Fibroblast of skin of right quadriceps (primary cell): ENCODE measurements at places on chromosomes 3 and 15.

DNA sequence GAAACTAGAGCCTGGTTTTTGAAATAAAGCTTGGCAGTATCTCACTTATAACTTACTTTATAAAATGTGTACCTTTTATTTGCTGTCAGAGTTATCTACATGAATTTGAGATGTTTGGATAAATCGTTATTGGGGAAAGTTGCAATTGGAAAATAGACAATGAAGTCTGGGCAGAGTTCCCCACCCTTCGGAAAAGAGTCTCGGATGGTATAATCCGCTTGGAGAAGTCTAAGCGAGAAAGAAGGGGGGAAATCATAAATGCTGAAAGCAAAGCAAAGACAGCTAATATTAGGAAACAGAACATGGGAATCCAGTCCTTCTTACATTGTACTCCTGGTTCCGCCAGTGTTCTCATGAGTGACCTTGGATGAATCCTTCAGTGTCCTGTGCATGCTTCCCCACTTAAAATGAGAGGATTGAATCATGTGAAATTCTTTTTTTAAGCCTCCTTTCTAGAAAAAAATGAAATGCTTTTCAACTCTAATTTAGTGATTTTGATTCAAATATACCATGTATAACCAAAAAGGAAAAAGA, 162.4 kb downstream of the ATG7 start:
- DNase-seq, result no peak

DNA sequence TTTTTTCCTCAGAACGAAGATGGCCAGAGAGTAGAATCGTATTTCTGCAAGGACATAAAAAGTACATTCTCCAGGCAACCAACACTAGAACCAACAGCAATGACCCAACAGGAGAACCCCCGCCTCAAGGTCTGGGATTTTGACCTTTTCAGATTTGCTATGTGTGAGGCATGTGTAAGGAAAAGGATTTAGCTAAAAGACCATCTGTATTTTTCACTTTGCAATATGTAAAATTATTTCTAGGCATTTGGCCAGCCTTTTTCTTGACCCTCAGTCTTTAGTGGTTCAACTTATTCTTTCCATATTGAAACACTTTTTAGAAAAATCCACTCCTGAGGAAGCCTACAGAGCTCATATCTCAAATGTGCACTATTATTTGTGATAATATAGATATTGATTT, 219.2 kb upstream of the GOLGA6L4 start:
- DNase-seq, result no peak

- no peak for DNase-seq
These were observed 11.8 kb upstream of the CSTA start for GRCh38 chr3:122313281-122313680.

GRCh38 chr15:42921342-42921731, 759 bp upstream of the TTBK2 start:
- peak; percentile 4 for DNase-seq

GRCh38 chr3:18122264-18122663, 302.9 kb downstream of the SATB1 start:
- DNase-seq, result no peak

- DNase-seq, result no peak
These were observed 723.5 kb upstream of the SGO1 start for GRCh38 chr3:20909511-20909910.

GRCh38 chr15:31352911-31353811, 26.5 kb downstream of the KLF13 start:
- peak; percentile 92 for DNase-seq

GRCh38 chr3:142931222-142931621, 32.3 kb downstream of the PAQR9 start:
- no peak for DNase-seq

DNA sequence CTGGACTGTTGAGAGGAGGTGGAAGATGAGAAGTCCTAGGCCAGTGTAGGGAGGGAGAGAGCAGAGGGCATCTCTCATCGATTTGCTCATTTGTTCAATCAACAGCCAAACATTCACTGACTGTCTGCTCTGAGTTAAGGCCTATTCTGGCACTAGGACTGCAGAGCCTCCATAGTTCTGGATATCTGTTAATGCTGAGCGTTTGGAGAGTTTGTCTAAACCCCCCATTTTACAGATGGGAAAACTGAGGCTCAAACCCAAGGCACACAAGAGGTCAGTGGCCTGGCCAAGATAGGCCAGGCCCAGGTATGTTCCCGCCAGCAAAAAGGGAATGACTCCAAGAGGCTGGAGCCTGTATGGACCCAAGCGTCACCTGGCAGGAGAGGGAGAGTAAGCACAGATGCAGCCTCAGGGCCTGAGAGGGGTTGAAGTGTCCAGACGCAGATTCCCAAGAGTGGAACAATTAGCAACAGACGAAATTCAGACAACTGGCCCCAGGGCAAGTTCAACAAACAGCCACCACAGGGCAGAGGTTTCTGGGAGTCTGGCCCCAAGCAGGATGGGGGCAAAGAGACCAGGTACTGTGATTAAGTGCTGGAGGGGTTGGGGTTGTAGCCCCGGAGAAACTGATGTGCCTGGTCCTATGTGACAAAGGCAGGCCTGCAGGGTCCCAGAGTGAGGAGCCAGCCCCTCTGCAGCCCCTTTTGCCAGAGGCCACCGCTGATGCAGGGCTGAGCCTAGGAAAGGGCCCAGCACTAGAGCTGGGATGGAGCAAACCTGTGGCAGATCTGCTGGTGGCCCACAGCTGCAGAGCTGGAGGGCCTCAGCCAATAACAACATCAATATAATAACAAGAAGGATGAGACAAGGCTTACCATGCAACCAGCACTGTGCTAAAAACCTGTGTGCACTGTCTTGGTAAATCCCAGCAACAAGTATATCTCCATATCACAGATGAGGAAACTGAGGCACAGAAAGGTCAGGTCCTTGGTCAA, 245.1 kb upstream of the TLE3 start:
- DNase-seq, result no peak

DNA sequence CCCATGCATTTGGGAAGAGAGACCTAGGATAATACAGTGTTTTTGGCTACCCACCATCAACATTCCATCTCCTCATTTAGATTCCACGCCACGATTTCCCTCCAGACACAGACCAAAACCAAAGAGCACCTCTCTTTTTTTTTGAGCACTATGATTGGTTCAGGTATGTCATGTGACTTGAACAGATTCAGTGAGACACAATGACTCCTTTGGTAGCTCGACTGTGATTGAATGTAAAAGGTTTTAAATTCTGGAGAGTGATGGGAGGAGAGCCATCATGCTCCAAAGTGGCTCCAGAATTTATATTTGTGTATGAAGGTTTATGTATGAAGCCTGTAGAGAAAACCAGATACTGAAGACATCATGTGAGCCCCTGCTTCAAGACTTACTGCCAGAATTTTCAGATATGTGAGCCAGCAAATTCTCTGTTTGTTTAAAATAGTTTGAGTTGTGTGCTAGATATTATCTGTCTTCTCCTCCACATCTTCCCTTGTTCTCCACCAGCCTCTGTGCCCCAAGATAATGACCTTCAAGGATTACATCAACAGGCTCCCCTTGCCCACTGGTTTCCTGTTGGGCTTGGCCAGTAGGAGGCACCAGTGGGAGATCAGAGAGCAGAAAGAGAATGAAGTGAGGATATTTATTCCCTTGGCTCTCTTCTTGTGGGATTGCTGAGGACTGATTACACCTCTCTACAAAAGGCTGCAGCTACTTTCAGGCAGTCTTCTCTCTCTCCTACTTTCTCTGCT, 12.5 kb downstream of the MYD88 start:
- no peak for DNase-seq

- peak; percentile 89 for DNase-seq
These were observed 107.2 kb downstream of the FRMD5 start for GRCh38 chr15:44087578-44088465.

DNA sequence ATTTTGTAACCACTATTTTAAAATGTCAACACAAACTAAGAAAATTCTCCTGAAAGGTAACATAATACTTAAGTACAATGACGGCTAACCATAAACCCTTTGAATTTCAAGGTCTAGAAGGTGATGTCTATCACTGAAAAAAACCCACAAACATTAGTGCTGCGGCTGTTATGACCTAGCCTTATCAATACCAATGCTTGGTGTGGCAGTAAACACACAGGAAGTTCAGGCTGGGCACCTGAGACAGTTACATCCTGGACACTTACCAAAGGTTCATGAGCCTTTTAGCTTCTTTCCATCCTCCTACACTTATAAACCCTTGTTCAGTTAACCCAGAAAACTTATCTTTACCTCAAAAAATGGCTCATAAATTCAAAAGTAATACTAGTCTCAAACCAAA, 5.8 kb downstream of the HSPBAP1 start:
- no peak for DNase-seq

GRCh38 chr15:101178931-101179330, 72.9 kb downstream of the CHSY1 start:
- no peak for DNase-seq

GRCh38 chr3:152430223-152431002, 161.7 kb downstream of the MBNL1 start:
- DNase-seq, result peak; percentile 60

DNA sequence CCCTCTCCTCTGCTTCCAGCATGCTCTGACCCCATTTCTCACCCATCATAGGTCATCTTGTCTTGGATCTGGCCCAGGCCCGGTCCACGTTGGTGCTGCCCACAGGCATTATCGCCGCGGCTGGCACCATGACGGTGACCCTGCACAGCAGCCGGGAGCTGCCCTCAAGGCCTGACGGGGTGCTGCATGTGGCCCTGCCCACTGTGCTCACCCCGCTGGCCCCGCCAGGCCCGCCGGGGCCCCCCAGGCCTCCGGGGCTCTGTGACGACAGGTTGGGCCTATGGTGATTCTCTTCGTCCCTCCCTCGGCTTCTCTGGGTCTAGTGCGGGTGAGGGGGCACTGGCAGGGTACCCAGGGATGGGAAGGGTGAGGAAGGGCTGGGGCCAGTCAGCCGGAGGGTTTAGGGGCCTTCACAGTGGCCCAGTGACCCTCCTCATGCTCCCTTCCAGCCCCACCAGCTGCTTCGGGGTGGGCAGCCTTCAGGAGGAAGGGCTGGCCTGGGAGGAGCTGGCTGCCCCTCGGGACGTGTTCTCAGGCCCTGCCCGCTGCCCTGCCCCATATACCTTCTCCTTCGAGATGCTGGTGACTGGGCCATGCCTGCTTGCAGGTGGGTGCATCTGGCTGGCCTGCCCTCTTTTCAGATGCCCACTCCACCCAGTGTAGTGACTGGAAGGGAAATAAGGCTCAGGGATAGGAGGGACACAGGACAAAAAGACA, 3.9 kb downstream of the VWA5B2 start:
- DNase-seq, result no peak

DNA sequence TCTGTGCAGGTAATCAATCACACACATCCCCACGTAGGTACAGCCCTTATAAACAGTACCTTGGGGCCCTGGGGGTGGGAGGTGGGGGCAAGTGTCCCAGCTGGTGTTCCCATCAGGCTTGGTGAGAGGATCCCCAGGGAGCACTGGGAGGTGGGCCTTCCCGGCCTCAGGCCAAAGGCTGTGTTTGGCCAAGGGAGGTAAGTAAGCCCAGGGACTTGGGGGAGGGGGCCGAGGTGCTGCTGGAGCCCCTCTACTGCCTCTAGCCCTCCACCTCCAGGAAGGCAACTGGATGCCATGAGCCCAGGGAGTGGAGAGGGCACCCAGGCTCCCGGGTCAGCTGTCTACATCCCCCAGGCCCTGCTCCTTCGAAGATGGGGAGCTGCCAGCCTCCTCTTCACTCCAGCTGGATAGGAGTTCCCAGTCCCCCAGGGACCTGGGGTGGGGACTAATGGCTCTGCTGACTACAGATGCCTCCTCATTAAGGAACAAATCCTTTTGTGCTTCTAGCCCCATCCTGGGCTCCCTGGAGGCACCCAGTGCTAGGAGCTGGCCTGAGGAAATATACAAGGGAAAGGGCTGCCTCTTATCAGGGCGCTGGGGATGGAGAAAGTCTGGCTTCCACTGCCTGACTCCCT, 33.1 kb downstream of the RNU5B-1 start:
- DNase-seq, result no peak

GRCh38 chr3:128970740-128971047, 23.2 kb downstream of the CFAP92 start:
- DNase-seq, result no peak

- no peak for DNase-seq
These were observed 389 bp downstream of the APEH start for GRCh38 chr3:49674497-49674983.

DNA sequence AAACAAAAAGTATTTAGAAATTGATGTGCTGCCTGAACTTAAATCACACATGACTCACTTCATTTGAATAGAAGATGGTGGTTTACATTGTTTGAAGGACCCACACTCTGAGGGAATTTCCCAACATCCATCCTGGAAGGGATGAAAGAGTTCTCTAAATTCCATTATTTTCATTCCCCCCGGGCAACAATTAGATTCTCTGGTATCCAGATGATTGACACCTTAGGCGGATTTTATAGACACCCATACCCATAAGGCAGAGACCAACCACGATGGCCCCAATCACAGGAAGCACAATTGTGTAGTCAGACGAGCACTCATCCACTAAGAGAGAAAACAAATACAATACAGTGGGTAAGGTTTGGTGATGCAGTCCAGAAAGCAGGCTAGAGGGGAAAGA, 24.6 kb upstream of the MCCC1 start:
- no peak for DNase-seq

- DNase-seq, result peak; percentile 66
These were observed 902 bp upstream of the ZCWPW2 start for GRCh38 chr3:28347374-28348264.

DNA sequence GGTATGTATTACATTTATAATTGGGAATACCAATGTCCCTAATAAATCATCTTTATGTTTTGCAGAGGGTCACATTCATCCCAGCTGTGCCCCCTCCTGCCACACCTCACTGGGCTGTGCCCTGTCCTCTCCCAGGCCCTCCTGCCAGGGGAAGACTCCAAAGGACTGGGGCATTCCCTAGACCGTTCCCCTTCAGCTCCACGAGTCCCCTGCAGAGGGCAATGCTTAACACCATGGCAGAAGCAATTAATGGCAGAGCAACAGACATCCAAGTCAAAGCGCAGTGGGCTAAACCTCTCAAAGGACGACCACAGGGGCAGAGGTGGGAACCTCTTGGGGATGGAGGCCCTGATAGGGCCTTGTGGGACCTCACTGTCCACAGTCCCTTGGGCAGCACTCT, 71.3 kb upstream of the SEC13 start:
- no peak for DNase-seq

DNA sequence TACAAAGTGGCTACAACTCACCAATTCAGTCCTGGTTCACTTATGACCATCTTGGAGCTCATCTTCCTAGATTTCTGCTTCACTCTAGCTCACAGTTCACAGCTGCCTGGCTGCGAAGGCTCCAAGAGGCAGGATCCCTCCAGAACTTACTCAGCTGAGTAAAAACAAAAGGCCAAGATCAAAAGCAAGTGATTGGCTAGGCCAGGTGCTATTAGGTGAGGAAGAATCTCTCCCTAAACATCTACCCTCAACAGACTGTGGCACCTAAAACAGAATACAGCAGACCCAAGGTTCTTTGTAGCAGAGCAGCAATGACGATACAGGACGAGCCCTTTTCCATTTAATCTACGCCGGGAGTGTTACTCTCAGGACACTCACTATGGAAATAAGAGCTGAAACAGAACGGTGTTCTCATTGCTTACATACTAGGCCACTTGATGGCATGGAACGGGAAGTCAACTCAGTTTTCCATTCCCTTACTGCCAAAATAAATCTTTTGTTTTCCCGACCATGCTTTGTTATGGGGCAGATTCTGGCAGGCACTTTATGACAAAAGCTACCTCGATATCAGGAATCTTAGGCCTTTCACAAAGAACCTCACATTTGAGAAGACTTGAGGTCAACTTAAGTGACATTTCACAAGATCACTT, 901 bp downstream of the ICE2 start:
- DNase-seq, result peak; percentile 33

- no peak for DNase-seq
These were observed 296.6 kb upstream of the MME start for GRCh38 chr3:154783521-154783931.

- no peak for DNase-seq
These were observed 1.2 kb downstream of the ALDH1A2 start for GRCh38 chr15:58064082-58064979.

GRCh38 chr3:63232764-63233396, 45.2 kb upstream of the SYNPR start:
- peak; percentile 3 for DNase-seq
